ENCODE measurements at places on chromosomes 16 and 17.

DNA sequence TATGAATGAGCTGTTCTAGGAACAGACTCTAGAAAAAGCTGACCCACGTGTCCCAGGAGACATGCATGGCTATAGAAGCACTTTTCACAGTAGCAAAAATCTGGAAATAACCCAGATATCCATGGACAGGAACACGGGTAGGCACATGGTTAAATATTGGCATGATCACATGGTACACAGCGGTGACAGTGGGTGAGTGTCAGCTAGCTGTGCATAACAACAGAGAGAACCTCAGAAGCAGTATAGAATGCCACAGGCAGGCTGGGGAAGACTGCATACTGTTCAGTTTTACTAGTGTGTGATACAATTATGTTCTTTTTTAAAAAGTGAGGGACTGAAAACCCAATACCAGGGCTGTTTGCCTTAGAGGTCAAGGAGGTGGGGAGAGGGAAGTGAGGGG, 31.4 kb downstream of the EPN2 start:
- no peak for DNase-seq

DNA sequence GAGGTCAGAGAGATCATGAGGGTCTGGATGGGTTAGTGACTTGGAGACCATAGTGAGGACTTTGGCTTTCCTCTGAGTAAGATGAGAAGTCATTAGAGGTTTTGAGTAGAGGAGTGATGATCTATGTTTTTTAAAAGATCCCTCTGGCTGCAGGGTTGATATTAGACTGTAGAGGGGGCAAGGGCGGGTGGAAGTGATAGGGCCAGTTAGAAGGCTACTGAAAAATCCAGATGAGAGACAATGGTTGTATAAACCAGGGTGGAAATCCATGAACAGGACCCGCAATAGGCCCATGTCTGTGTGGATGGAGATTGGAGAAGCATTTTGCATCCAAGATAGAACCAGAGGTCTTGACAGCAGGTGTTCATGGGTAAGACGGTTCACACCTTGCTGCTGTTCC, 9.8 kb downstream of the ITGAL start:
- DNase-seq = no peak

GRCh38 chr16:87015021-87015420, 302.2 kb downstream of the C16orf95 start:
- no peak for DNase-seq

GRCh38 chr17:15274017-15274416, 8.9 kb upstream of the PMP22 start:
- DNase-seq = no peak

- DNase-seq = no peak
These were observed 115.8 kb downstream of the IRX5 start for GRCh38 chr16:55046513-55046912.
